ENCODE measurements at places on chromosomes 4 and X. TPM values are rescaled to one million over a fixed set of nuclear protein-coding genes. Genes with fewer than 3 reads are reported as not detected.

- peak; percentile 13 for DNase-seq
Observed at GRCh38 chrX:107674480-107675364, 46.4 kb downstream of the PRPS1 start.

GRCh38 chr4:106565727-106566126 lies 197.1 kb upstream of the GIMD1 start:
- DNase-seq = no peak

DNA sequence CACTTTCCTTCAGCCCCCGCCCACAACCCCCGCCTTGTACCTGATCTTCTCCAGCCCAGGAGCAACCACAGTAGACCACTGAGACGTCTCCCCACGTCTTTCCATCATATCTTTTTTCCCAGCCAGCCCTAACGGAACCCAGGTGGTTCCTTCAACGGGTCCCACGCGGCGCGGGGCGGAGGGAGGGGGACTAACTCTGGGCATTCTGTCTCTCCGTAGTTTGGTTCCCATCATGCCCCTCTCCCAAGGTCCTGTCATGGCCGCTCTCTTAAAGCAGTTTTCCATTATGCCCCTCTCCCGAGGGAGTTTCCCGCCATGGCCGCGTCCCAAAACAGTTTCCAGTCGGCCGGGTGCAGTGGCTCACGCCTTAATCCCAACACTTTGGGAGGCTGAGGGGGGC lies 21.5 kb upstream of the TBL1X start:
- no peak for DNase-seq

GRCh38 chr4:124192544-124192943 lies 520.0 kb downstream of the ANKRD50 start:
- no peak for DNase-seq

- DNase-seq = no peak
Observed at GRCh38 chrX:23704673-23705206, 37.4 kb downstream of the PRDX4 start.

DNA sequence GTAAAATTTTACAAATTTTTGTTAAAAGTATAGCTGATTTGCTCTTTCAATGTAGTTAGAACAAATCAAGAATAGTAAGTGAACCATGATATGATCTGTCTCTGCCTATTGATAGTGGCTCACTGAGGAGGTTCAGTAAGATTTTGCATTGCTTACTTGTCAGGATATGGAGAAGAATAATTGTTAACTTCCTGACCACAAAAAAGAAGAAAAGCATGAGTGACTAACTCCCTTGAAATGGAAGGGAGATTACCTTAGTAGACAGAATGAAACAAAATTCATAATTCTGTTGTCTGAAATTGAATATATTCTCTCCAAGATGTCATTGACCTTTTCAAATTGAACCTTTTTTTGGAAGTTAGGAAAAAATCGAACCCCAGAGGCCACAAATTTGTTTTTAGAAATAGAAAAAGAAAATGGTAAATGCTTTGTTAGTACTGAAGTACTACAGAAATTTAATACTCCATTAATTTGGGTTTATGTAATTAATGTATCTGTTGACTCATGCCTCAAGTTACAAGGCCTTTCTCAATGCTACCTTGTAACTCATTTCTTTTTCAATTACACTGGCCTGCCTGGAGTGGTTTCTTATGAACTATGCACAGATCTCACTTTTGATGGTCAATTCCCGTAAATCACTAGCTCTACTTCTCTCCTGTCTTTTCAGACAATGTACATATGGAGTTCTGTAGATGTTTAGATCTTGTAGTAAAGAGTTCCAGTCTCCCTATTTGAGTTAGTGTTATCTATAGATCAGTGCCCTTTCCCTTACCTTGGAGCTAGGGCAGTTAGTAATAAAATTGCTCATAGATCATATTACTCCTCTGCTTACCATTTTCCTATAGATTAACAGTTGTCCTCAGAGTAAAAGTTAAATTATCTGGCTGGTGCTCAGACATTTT lies 139.3 kb downstream of the TLL1 start:
- DNase-seq = no peak

DNA sequence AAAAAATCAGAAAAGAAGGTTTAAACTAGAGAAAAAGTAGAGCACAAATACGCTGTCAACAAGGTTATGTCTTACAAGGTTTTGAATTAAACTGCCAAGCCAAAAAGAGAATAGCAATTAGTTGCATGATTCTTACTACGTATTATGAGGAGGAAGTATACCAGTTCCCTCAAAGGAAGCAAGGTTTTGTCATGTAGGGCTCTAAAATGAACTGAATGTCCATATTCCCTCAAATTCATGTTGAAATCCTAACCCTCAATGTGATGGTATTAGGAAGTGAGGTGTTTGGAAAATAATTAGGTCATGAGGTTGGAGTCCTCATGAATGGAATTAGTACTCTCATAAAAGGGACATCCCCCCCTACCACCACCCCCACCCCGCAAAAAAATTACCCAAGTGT lies 201.0 kb downstream of the FBXW7 start:
- no peak for DNase-seq

DNA sequence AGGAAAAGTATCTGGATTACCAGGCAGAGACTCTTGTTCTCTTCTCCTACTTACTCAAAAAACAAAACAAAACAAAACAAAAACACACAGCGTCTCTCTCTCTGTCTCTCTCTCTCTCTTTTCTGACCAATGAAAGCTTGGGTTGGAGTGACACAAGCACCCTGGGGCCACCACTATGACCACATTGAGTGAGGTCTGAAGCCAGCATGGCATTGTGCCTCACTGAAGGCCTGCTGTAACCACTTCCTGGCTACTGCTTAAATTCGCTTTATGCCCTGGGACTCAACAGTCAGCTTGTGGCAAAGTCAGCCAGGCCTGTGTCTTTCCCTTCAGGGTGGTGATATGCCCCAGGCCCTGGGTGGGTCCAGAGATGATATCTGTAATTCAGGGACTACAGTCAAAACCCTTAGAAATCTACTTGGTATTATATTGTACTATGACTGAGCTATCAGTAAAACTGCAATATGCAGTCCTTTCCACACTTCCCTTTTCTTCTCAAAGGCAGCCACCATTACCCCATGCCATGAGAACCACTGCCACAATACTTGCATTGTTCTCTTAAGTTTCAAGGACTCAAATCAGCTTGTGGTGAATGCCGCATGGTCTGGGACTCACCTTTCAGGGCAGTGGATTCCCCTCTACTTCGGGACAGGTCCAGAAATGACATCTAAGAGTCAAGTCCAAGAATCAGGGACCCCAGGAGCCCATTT lies 606.8 kb upstream of the KLHL4 start:
- no peak for DNase-seq

GRCh38 chr4:22003878-22004277 lies 55.3 kb upstream of the KCNIP4 start:
- no peak for DNase-seq

GRCh38 chr4:119604266-119604665 lies 24.3 kb downstream of the PDE5A start:
- no peak for DNase-seq

DNA sequence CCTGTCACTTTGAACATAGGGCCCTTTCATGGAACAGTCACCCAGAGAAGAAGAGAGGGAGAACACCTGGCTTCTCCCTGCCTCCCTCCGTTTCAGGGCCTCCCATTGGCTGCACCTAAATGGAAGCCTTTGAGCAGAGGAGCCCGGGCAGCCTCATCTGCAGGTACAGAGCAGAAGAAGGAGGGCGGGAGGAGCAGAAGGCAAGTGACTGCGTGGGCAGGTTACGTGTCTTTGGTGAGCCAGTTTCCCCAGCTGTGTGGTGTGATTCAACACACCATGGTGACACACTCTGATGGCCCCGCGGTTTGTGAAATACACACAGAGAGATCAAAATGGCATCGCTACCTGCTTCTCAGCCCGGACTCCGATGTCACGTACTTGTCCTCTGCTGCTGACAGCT lies 431 bp downstream of the C4orf50 start:
- no peak for DNase-seq

DNA sequence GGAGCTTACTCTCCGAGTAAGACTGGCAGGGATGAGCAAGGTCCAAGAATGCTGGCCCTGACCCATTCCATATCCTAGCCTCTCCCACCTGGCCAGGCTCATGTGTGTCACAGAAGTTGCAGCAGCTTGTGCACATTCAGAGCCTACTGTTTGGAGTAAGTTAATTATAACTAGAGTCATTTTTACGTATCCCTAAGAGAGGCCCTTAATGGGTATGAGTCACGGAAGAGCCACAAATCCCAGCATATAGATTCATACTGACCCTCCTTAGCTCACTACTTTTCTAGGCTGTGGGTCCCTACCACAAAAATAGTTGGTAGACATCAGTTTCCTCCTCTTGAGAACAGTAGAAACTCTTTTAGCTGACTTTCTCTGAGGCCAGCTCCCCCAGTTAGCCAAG lies 118.3 kb upstream of the FRG1 start:
- DNase-seq = no peak

- no peak for DNase-seq
Observed at GRCh38 chr4:122747883-122748282, 15.4 kb downstream of the BBS12 start.

GRCh38 chr4:41569961-41570360 lies 32.0 kb downstream of the LIMCH1 start:
- no peak for DNase-seq

DNA sequence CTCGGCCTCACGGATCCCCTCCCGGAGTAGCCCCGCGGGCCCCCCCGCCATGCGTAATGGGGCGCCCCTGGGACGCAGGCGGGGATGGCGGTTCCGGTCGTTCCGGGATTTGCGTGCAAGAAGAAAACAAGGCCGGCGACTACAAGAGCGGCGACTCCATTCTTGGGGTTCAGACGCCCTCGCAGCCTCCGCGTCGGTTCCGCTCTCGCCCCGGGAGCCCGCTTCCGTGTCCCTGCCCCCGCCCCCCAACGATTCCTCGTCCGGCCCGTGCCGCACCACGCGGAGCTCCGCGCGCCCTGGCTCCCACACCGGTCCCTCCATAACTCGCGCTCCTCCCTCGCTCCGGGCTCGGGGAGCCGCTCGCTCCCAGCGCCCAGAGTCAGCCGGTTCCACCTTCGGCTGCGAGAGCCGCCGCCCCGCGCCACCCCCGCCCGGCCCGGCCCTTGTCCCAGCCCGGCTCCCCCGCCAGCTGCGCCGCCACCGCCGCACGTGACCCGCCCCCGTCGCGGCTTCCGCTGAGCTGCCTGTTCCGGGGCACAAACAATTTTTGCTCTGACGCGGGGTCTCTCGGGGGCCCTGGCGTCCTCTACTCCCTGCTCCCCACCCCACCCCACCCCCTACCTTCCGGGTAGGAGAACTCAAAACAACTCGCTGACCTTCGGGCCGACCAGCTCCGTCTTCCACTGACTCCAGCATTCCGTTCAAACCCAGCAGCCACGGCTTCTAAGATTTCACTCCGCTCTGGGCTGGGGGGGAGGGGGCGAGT lies 78.8 kb upstream of the BCOR start:
- peak; percentile 64 for DNase-seq

DNA sequence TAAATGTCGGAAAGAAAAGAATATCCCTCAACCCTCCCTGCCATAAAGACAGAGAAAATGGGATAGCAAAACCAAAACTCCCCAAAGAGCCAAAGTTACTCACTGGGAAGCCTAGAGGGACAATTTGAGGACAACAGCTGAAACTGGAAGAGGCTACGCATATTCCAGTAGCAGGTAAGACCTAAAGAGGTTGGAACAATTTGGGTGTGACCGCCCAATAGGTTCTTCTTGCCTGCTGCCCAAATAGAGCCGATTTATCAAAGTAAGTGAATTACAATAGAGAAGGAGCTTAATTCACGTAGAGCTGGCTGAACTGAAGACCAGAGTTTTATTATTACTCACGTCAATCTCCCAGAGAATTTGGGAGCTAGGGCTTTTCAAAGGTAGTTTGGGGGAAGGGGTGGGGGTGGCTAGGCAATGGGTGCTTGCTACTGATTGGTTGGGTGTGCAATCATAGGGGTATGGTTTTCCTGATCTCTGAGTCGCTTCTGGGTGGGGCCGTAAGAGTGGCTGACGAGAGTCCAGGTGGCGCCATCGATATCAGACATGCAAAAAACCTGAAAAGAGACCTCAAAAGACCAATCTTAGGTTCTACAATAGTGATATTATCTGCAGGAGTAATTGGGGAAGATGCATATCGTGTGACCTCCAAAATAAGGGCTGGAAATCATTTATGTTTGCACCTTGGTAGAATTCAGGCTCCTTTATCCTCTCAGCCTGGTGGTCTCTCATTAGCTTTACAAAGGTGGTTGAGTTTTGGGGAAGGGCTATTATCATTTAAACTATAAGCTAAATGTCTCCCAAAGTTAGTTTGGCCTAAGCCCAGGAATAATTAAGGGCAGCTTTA lies 39.0 kb upstream of the SLC7A3 start:
- no peak for DNase-seq

DNA sequence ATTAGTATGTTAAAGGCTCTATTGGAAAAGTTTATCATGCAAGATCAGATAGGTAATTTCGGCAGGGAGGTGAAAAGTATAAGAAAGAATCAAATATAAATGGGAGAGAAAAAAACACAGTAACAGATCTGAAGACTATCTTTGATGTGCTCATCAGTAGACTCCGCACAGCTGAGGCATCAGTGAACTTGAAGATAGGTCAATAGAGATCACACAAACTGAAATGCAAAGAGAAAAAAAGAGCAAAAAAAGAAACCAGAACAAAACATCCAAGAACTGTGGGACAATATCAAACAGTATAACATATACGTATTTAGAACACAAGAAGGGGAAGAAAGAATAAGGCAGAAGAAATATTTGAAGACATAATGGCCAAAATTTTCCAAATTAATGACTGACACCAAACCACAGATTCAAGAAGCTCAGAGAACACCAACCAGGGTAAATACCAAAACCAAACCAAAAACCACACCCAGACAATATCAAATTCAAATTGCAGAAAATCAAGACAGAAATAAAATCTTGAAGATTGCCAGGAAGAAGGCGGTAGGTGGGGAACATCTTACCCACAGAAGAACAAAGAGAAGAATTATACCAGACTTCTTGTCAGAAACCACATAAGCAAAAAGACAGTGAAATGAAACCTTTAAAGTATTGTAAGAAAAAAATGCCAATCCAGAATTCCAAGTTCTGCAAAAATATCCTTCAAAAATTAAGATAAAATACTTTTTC lies 29.1 kb downstream of the PFKFB1 start:
- DNase-seq = no peak

DNA sequence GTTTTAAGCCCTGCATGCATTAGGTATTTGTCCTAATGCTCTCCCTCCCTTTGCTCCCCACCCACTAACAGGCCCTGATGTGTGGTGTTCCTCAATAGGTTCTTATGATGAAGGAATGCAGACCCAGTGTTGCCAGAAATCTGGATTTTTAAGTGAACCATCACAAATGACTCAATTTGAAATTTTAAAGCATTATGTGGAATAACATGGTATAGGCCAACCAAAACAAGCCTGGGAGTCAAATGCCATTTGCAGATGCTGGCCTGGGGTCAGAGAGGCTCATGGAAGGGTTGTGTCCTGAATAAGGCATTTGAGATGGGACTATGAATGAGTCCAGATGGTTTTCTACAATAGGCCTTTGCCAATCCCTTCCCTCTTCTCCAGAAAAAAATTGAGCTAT lies 179.6 kb downstream of the SHROOM3 start:
- DNase-seq = no peak

Gene MPC1L
- not detected for total RNA-seq

Gene AFAP1
- total RNA-seq = 17.6 TPM

Gene CLCN4
- 0.37 TPM for total RNA-seq

Gene PITX2
- not detected for total RNA-seq

Gene SOD3
- not detected for total RNA-seq

Gene DHX15
- total RNA-seq = 138 TPM

All from T-helper 17 cell (primary cell).